H54 (cell line): ENCODE measurements at places on chromosomes 6 and 20.

DNA sequence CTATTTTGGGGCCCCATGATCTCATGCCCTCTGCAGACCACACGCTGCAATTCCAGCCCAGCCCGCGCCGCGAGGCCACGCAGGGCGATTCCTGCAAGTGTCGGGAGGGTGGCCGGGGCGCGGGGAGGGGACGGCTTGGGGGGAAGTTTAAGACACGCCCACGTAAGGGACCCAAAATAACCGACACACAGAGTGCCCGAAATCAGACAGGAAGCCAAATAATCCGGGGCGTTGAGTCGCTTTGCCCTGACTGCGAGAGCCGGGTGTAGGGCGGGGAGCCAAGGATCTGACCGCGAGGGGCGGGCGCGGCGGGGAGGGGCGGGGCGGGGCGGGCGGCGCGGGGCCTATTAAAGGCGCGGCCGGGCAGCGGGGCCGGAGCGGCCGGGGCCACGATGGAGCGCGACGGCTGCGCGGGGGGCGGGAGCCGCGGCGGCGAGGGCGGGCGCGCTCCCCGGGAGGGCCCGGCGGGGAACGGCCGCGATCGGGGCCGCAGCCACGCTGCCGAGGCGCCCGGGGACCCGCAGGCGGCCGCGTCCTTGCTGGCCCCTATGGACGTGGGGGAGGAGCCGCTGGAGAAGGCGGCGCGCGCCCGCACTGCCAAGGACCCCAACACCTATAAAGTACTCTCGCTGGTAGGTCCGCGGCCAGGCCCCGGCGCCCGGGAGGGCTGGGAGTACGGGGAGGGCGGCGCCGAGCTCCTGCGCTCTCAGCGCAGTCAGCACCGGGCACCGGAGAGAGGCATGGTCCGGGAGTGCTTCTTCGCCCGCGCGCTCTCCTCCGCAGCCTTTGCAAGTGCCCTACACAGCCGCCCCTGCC lies at the start of gene ENPP1:
TSS of gene ENPP1 (plus strand) at position 377 of the 816 bp plus-strand sequence. CDS start at position 393, 16 bp downstream.
- DNase-seq: peak; percentile 60

DNA sequence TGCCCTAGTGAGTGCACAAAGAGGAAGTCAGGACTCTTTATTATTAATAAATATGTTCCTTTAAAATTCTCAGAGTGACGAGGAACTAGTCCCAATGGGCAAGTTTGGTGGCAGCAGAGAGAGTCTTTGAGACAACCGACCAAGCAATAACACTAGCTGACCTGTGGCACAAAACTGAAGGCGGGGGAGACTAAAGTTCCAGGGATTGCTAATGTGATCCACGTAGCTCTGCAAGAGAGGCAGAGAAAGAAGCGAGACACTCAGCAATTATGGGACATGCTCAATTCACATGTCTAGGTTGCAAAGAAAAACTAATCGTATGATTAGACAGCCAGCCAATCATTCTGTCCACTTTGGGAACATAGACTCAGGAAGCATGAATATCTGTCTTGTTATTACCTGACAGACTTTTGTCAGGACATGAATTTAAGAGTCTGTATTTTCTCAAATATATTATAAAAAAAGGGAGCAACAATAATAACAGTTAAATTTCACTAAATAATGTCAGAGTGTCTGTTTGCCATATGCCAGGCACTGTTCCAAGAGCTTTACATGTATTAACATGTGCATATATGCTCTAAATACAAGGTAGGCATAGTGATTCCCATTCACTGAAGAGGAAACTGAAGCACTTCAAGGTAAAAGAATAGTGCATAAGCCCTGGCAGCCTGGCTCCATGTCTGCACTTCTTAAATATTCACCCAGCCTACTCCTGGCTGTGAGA lies 81.0 kb downstream of the COL9A1 start:
- DNase-seq: no peak

GRCh38 chr20:47725248-47725973 lies 59.9 kb downstream of the SULF2 start:
- peak; percentile 89 for DNase-seq

DNA sequence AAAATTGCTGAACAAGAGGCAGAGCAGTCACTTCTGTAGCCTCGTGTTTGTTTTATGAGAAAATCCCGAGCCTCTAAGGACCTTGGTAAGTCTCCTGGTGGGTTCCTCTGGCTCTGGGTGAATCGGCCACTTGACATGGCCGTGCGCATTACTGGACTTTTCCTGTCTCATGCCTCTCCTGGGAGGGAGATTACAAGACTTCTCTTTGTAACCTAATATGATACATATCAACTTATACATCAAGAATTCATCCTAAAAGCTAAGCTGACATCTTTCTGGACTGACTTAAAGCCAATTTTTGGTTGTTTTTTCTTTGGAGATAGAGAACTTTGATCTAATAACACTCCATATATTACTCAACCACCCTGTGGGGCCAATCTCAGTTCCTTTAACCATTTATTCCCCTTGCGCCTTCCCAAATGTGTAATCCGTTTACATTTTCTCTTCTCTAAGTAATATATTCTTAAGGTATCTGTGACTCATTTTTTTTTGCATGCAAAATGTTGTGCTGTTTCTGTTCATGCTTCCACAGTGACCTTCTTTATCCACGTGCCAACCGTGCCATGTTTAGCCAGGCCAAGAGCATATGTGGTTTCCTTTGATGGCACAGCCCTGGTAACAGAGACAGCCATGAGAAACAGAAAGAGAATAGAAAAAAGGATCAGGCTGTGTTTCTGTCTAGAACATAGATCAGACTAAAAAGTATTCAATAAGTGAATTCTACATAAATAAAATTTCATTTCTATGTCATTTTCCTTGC lies 47.5 kb upstream of the JAG1 start:
- DNase-seq: no peak

DNA sequence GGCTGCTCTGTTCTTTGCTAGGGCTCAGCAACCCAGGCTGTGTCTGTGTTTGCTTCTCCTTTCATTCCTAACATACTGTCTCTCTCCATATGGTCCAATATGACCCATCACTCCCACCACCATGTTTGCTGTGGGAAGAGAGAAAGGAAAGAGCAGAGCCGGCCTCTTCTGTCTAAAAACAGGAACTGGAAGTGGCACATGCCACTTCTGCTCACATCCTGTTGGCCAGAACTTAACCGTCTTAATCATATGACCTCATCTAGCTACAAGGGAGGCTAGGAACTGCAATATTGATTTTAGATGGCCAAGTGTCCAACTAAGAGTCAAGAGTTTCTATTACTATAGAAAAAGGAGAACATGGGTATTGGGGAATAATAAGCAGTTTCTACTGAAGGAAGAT lies 212.5 kb upstream of the CHD6 start:
- DNase-seq: no peak

DNA sequence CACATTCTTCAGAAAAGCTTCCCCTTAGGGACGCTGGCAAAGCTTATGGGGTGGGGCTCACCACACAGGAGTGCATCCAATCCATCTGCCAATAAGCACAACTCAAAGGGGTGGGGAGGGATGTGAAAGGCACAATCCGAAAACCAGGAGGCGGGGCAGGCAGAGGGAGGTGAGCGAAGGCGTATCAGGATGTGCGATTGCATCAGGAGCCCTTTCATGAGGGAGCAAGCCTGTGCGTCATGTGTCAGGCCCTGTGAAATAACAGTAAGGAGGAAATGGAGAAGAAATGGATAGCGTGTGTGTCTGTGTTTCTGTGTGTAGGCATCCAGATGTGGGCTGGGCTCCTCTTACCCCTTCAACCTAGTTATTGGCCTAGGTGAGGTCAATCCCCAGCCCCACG lies 382.4 kb upstream of the CDH4 start:
- no peak for DNase-seq

DNA sequence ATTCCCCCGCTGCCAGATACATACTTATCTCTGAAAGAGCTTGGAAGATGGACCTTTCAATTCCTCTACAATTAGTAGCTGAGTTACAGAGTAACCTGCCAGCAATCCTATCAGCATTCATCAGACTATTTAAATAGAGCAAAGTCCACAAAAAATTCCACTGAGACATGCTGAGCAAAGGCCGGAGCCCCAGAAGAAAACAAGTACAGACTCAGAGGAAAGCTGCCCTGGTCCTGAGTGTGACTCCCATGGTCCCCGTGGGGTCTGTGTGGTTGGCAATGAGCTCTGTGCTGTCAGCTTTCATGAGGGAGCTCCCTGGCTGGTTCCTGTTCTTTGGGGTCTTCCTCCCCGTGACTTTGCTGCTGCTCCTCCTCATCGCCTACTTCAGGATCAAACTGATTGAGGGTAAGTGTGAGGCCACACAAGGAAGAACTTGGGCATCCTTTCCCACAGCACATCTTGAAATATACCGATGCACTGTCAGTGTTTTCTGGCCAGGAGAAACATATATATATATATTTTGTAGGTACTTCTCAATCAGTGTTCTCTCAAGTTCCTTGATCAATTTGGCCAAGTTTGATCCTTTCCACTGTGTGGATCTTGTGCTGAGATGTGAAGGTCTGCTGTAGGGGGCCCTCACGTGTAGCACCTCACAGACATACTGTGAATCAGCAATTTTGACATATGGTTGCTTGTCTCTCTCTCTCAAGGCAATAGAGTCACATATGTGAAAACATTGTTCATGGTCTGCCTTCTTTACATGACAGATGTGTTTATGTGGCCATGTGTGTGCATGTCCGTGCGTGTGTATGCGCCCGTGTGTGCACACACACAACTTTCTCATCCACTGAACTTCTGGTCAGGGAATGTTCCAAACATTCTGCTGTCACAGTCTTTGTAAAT lies at the start of gene SMLR1:
TSS of gene SMLR1 (plus strand) at position 160 of the 903 bp plus-strand sequence. CDS start at position 168, 8 bp downstream.
- DNase-seq: no peak

DNA sequence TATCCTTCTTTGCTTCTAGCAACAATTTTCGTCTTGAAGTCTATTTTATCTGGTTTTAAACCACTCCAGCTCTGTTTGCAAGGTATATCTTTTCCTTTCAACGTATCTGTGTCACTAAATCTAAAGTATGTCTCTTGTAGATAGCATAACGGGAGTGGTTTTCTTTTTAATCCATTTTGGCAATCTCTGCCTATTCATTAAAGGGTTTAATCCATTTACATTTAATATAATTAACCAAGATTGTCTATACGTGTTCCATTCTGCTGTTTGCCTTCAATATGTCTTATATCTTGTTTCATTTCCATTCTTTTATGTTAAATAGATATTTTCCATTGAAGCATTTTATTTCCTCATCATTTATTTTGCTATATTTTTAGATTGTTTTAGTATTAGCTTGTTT lies 587.9 kb downstream of the C6orf118 start:
- DNase-seq: no peak

DNA sequence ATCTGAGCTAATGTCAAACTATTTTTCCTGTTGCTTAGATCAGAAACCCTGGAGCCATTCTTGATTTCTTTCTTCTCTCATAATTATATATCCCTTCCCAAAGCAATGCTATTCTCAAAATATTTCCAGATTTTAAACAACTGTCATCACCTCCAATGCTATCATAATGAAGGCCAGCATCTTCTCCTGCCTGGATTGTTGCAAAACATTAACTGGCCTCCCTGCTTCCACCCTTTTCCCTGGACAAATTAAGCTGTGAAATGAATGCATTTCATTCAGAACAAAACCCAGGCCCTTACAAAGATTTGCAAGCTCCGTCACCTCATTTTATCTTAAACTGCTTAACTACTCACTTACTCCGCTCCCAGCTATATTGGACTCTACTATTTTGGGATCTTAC lies 535.3 kb upstream of the HS3ST5 start:
- no peak for DNase-seq

DNA sequence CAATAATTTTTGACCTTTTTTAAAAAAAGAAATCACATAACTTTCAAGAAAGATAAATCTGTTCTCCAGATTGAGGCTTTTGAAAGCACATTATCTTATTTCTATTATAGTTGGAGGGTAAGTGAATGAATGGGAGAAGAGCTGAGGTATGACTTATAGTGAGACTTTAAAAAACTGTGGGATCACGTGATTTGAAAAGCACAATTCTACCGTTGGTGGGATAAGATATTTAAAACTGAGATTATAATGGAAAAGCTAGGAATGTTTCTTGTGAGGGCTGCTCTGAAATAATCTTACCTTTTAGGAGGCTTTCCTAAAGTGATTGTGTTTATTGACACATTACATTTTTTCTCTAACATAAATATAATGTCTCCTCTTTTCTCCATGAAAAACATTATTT lies 9.5 kb upstream of the OPN5 start:
- no peak for DNase-seq

GRCh38 chr6:121668259-121668658 lies 232.8 kb downstream of the GJA1 start:
- no peak for DNase-seq

DNA sequence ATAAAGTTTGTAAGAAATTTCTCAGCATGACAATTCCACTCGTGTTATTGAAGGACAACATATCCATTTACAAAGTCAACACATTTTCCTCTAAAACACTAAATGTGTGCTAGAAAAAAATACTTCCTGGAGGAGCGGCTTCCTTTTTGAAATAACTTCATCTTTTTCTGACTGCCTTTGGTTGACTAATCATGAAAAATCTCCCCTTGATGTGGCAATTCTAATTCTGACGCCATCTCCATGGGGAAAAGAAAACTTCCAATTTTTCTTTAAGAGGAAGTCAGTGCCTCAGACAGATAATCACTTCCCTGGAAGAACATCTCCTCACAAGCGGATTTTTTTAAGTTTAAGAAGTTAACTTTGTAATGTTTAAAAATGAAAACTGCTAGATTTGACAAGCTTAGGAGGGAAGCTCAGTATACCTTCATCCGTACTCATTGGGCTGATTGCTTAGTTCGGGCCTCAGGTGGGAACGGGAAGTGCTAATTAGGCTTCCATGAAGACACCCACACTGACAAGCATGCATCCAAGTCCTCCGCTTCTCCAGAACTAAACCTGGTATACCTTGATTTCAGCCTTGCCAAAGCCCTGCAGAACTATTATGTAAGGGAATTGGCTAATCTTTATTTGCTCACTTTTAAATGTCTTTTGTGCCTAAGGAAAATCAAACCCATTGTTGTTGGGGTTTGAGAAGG lies 35.1 kb upstream of the DUSP22 start:
- DNase-seq: no peak

DNA sequence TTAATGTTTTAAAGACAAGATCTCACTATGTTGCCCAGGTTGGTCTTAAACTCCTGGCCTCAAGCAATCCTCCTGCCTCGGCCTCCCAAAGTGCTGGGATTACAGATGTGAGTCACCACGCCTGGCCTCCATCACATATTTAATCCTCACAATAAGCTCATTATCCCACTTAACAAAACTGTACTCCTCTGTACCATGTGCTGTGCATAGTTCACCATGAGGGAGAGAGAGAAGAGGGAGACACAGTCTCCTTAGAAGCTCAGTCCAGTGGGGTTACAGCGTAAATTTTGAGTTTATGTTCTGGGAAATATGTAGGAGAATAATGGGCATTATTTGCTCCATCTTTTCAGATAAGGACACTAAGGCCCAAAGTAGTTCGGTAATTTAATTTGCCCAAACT lies 7.9 kb upstream of the CPNE5 start:
- DNase-seq: no peak

GRCh38 chr6:22468256-22468965 lies 101.0 kb upstream of the HDGFL1 start:
- no peak for DNase-seq
